NCI-H1105 (cell line): ENCODE measurements at places on chromosomes 4 and X.

DNA sequence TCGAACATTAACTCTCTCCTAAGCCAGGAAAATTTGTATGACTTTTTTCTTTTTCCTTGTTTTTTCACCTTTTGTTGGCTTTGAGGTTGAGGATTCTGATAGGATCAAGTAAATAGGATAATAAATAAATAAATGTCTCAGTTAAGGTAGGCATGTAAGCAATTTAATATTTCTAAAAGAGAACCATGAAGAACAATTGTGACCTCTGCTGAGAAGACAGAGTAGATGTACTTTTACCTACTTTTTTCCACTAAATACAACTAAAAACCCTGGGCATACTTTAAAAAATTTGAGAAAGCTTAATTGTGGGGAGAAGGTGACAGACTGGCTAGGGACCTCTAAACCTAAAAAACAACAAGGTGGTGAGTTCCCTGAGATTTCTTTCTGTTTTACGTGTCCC lies 31.6 kb upstream of the CLNK start:
- DNase-seq = no peak

GRCh38 chr4:16896881-16897750 lies 1.3 kb downstream of the LDB2 start:
- DNase-seq = no peak

DNA sequence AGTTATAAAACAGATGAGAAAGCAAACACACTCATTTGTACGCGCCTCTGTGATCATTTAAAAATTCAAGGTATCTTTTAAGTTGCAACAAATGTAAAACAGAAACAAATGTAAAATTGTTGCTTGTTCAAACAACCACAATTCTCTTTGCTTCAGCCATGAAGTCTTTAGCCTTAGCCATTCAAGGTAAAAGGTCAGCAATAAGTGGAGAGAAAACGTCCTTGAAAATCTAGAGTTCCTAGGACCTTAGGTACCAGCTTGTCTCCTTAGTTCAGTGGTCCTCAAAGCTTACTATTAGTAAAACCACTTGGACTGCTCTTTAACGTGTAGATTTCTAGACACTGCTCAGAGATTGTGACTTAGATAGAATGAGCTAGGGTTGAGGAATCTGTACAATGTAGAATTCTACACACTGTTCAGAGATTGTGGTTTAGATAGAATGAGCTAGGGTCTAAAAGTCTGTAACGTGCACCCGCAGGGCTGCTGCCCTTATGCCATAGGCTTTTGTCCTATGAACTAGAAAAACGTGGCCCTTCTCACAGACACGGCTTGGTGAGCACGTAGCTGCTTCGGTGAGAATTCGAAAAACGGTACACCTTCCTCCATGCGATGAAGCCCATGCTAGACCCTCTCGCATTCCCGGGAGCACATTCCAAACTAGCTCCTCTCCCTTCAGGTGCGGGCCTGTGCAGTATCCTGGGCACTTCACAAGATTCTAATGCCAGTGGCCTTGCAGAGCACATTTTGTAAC lies 1.7 kb downstream of the PLAC8 start:
- no peak for DNase-seq

- no peak for DNase-seq
Observed at GRCh38 chr4:65457011-65457410, 213.3 kb downstream of the EPHA5 start.

GRCh38 chrX:20620306-20620705 lies 353.6 kb upstream of the RPS6KA3 start:
- DNase-seq = no peak

- DNase-seq = no peak
Observed at GRCh38 chr4:10080589-10081217, 35.9 kb downstream of the WDR1 start.

DNA sequence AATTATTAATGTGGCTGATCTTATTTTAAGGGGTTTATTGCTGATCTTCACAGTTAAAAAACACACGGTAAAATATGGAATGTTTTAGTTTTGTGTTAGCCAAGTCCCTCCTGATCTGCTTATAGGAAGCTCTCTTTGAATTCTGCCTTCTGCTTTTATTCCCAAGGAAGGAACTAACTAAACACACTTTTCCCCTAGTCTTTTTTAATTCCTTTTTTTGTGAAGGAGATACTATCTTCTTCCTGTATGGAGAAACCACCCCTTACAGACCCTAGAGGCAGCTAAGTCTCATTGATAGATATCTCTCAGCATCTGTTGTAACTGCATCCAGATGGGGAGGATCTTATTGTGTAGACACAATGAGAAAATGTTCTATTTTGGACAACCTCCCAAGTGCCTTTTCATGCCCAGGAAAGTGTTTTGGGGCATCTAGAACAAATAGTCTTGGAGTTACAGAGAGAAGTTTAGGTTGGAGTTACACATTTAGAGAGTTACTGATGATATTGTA lies 64.4 kb downstream of the AFF1 start:
- DNase-seq = no peak
